ENCODE measurements at places on chromosomes 4 and X.

DNA sequence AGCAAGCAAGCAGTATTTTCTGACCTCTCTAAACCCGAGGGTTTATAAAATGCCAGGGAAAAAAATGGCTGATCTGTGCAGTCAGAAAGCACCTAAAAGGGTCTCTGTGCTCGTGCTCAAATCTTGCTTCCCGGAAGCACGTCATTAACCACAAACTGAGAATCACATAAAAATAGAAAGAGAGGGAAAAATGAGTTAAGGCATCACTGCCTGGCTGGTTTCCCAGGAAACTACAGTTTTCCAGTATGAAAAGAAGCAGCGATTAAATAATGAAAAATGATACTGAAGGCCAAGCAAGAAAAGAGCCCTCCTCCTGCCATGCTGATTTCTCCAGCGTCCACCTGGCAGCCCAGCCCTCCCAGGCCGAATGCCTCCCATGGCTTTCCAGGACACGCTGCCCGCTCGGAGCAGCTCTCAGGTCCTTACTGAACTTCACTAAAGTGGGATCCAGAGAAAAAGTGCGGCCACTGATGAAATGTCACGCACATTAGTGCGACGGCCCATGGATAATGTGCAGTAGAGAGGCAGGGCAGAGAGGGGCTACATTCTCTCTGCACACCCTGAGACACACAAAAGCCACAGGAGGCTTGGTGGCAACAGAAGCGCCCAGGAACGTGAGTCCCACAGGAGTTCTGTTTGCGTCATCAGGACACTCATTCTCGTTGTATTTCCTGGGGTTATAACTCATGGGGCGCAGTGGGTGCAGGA, 80.4 kb downstream of the WFS1 start:
- DNase-seq = no peak

DNA sequence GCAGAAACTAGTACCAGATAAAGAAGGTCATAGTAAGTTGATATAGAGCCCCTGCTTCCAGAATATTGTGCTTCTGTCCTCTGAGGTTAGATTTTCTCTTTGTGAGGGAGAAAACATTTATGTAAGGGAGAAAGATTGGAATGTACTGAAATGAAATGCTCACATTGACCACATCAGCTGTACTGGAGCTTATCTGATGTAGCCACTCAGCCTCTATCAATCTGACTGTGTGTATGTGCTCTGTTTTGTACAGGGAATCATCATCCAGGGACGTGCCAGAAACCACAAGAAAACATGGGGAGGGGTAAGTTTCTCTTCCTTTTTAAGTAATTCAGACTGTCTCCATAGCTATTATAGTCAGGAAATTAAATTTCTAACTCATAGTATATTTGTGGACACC, 56.8 kb downstream of the PRRG1 start:
- no peak for DNase-seq

GRCh38 chrX:68908071-68908470, 79.2 kb downstream of the EFNB1 start:
- no peak for DNase-seq

DNA sequence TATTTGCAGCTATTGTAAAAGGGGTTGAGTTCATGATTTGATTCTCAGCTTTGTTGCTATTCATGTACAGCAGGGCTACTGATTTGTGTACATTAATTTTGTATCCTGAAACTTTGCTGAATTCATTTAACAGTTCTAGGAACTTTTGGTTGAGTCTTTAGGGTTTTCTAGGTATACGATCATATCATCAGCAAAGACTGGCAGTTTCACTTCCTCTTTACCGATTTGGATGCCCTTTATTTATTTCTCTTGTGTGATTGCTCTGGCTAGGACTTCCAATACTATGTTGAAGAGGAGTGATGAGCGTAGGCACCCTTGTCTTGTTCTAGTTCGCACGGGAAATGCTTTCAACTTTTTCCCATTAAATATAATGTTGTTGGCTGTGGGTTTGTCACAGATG, 48.1 kb downstream of the NPY1R start:
- DNase-seq = no peak
